ENCODE measurements at places on chromosomes 5 and 9.

DNA sequence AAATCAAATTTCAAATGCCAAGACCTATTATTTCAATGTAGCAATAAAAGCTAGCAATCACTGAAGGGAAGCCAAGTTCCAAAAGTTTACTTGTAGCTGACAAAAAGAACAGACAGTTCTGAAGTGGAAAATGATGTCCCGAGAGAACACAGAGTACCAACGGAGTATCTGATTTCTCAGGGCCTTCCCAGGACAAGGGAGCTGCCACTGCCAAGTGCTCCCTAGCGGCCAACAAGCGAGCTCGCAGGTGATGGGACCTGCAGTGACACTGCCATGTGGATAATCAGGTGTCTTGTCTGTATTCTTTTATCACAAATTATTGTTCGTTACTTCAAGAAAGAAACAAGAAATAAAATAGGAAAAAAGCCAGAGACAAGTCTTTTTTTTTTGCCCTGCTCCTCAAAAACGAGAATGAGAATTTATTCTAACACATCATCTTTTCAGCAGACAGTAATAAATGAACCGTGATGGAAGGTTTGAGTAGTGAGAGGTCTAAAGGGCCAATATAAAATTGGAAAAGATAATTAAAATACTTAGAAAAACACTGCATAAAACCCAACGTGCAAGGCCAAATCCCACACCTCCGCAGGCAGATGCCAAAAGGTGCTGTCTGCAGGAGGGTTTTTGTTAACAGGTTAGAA is 159.4 kb downstream of the MYO10 start:
- DNase-seq, result no peak

DNA sequence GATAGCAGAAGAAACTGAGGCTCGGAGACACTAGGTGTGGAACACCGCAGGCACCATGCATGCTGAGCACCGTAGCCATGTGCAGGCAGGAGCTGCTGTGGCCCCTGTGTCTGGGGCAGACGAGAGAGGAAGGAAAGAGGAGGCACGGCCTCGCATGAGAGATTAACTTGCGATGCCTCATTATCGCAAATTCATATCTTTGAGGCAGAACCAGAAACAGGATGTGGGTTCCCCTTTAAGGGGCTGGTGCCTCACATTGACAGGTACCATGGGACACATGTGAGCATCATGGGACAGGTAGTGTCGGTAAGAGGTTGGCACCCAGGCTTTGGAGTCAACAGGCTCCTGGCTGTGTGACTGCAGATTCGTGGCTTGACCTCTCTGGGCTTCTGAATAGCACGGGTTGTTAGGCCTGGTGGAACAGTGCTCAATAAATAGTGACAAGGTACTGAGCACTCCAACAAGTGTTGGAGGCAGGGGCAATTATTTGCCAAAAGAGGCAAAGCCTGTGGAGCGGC is 40.8 kb downstream of the NAIF1 start:
- DNase-seq, result peak; percentile 72

GRCh38 chr5:153099328-153099727 is 391.1 kb upstream of the GRIA1 start:
- DNase-seq, result no peak

GRCh38 chr5:158174918-158175851 is 316.2 kb upstream of the CLINT1 start:
- DNase-seq, result no peak

- no peak for DNase-seq
These were observed 368.8 kb downstream of the GLIS3 start for GRCh38 chr9:3931058-3931457.

- no peak for DNase-seq
These were observed 320.1 kb downstream of the ADAMTS6 start for GRCh38 chr5:65161655-65162054.

DNA sequence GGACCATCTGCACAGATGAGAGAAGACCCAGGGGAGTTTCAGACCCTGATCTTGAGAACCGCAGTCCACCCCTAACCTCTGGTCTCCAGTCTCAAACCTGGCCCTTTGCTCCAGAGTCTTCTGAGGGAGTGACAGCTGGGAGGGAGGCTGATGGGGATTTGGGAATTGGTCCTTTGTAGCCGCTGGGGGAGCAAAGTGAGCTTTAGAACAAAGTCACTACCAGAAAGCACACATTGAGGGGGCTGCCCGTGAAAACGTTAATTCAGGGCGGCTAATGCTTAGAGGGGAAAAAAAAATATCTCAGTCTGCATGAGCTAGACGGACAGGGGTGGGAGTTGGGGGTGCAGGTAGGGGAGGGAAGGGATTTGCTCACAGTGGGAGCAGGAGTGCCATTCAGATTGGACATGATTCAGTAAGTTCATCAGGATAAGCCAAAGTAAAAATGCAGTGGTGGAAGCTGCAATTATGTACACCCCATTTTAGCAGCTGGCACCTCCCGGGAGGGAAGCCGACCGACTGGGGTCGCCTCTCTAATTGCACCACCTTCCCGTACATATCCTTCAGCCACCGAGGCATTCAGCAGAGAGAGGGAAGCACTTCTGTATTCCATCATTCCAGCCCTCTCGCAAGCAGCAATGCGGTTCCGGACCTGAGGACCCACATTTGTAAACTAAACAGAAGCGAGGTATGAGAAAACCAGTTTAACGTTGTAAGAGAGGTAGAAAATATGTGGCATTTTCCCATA is 123.4 kb upstream of the RETREG1 start:
- no peak for DNase-seq

DNA sequence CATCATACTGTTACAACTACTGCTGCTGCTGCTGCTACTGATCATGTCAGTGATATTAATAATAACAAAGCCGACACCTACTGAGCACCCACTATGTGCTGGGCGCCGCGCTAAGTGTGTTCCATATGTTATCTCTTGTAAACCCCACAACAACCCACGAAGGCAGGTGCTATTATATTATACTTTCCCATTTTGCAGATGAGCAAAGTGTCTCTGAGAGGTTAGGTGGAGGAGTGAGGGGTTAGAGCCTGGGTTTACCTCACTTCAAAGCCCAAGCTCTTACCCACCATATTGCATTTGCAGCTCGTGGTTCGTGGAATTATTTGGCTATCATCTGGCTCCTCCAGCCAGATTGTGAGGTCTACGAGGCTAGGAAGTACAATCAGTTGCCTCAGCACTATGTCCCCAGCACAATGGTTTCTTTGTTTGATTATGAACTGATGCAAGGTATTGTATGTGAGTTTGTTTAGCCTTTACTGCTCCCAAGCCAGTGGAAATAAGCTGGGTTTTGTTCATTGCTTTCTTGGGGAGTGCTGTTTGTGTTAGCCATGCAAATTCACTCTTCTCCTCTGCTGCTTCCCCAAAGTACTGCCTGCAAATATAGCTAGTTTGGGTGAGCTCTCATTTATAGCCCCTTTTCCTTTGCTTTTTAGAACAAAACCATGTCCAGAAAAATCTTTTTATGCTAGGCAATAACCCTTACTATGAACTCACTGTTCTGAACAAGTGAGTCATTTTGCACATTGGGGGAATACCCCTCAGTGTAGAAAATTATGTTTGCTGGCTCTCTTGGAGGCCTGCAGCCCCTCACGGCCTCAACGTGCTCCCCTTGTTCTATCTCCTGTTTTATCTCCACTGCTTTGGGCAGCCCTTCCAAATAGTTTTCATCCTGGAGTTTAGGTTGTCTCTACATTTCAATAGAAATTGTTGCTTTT is 47.9 kb downstream of the ALG2 start:
- DNase-seq, result no peak

GRCh38 chr5:16554110-16554509 is 62.7 kb downstream of the RETREG1 start:
- DNase-seq, result no peak

- DNase-seq, result no peak
These were observed 48.2 kb downstream of the FAM240B start for GRCh38 chr9:38671748-38672147.

GRCh38 chr5:175340180-175340579 is 103.8 kb downstream of the DRD1 start:
- DNase-seq, result no peak

DNA sequence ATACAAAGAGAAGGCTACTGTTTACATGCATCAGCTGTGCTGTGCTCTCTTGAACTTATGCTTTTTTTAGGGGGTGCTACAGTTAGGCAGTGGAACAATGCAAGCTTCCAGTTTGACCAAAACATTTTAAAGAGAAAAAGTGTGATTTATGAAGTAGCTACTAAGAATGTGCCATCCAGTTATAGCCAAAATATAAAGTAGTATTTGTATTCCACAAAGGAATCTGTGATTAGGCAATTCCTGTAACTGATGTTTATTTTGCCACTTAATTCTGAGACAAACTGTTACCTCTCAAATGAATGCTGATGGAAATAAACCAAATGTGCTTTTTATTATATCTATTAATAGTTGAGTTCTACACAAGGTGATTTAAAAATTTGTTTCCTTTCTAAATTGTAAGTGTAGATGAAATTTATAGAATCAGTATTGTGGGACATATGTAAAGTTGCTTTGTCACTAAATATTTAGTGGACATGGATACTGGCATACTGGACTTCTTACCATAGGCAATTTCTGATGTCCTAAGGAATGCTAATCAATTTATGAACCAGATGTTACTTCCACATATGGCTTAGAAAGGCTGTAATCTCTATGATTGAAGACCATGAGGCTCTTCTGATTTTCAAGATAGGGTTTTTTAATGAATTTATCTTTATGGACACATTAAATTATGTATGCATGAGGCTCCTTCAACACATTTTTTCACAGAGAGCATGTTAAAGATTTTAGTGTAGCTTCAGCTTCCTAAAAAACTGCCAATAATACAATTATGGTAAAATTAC is 410.2 kb downstream of the PRR16 start:
- DNase-seq, result no peak

DNA sequence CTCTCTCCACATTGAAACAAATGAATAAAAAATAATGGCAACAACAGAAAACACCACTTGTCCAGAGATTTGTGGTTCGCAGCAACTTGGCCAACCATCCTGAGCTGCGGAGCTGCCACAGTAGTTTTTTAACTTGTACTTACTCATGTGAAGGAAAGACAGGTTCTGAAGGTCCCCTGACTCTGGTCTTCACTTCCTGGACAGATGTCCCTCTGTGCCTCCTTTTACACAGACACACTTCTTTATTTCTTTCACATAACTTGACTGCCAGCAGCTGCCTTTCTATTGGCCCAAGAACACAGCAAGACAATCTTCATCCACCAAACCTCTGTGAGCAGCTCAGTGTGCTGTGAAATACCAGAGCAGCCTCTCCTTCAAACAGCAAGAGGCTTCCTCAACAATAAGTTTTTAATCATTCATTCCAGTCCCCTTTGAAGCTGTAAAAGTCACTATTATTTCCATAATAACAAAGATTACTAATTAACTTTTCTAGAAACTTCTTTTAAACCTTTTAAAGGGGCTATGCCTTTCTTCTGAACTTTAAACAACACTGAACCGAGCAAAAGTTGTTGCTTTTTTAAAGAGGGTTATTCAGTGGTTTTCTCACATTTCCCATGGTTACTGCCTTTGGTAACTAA is 198.7 kb downstream of the NR2F1-AS1 start:
- DNase-seq, result no peak

DNA sequence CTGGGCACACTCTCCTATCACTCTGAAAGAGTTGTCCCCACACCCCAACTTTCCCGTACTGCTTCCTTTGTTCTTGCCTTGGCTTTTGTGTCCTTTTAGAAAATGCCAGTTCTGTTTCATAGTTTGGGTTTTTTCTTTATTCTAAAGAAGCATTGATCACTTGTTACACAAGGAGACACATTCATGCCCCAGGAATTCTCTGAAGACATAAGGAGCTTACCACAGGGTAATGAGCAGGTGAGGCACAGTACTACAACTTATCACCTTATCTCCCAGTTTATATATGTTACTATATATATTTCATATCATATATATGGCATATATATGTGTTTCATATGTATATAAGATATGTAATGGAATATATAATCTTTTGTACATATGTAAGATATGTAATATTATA is 6.5 kb upstream of the SSBP2 start:
- no peak for DNase-seq

- no peak for DNase-seq
These were observed 50.6 kb upstream of the NRARP start for GRCh38 chr9:137352511-137353222.

GRCh38 chr9:124018730-124019697 is 7.4 kb downstream of the LHX2 start:
- no peak for DNase-seq

- no peak for DNase-seq
These were observed 1080.6 kb upstream of the CDH6 start for GRCh38 chr5:30112867-30113266.

- no peak for DNase-seq
These were observed 31.4 kb upstream of the TTLL11 start for GRCh38 chr9:122124528-122124927.

- no peak for DNase-seq
These were observed 1.4 kb upstream of the LMX1B start for GRCh38 chr9:126612326-126612812.

GRCh38 chr5:131252824-131253171 is 11.1 kb upstream of the CDC42SE2 start:
- peak; percentile 66 for DNase-seq

- no peak for DNase-seq
These were observed 449.3 kb upstream of the KLF4 start for GRCh38 chr9:107938801-107939386.

- DNase-seq, result no peak
These were observed 37.4 kb downstream of the PIK3R1 start for GRCh38 chr5:68252673-68253623.

DNA sequence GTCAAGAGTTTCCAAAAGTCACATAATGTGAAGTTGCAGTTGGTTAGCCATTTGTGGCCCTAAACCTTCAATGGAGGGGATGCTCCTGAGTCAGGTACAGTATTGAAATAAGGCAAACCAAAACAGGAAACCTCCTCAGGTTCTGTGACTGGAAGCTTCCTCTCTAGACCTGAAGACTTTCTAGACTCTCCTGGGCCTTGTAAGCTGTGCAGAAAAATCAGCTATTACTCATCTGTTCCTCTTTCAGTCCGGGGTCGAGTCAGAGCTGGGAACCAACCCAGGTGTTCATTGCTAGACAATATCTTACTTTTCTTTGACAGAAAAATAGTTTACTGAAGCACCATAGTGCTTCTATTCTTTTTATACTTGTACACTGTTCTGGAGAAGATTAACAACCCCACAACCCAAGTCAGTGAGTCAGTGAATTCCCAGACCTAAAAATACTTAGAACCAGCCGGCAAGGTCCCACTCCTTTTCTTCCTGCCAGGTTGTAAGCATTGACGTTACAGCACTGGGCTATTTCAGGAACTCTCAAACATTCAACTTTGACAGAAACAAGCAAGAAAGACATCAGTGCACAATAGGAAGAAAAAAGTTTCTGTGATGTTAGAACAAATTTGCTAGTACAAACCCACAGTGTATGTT is 47.3 kb downstream of the FSTL4 start:
- no peak for DNase-seq

DNA sequence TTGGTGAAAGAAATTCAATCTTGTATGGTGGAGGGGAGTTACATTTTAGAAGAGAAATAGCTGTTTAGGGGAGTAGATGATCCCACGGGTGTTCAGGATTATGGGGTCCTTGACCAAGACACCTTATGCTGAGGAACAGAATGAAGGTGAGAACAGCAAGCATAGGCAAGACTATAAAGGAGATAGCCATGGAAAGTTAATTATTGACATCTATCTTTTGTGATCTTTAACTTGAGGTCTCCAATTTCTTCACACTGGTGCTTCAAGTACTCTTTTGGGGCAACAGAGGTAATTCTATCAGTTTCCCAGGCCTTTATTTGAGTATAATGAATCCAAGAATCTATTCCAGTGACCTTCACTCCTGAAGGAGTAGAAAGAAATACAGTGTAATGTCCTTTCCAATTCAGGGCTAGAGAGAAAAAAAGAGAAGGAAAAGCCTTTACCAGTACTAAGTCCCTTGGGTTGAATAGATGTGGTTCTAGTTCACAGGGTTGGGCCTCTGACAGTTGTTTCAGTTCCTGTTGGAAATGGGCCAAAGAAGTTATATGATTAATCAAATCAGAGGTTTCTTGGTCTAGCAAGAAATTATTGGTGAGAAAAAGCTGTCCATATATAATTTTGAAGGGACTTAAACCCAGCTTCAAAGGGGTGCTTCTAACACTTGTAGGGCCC is 2104.1 kb upstream of the ACO1 start:
- no peak for DNase-seq
